Activated CD8-positive, alpha-beta memory T cell treated with anti-CD3 and anti-CD28 coated beads for 48 hours (primary cell): ENCODE measurements at places on chromosomes 2 and 18.

DNA sequence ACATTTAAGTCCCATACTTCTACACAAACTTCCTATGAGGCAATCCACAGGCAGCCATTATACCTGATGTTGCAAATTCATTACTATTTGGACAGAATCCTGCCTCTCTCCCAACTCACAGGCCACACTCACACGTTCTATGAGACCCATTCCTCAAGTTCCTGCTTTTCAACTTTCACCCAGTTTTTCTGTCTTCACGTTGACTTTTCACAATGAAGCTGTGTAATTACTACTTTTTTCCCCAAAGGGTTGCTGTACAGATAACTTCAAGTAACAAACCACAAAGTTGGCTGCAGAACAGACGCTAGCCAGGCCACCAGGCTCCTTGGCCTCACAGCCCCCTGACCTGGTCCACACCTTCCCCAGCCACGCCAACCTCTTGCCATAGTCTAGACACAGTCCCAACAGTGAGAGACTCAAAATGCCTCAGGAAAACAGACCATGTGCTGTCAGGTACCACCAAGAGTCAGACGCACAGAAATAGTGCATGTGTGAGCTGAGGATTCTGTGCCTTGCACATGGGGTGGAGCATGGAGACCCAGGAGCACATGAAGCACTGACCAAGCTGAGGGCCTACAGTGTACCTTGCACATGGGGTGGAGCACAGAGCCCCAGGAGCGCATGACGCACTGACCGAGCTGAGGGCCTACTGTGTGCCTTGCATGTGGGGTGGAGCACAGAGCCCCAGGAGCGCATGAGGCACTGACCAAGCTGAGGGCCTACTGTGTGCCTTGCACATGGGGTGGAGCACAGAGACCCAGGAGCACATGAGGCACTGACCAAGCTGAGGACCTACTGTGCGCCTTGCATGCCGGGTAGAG is 61.0 kb downstream of the EIPR1 start:
- no peak for DNase-seq

GRCh38 chr2:40341198-40341597 is 110.7 kb downstream of the SLC8A1 start:
- DNase-seq: no peak

- no peak for DNase-seq
Measured at GRCh38 chr2:168182550-168183249, 64.7 kb downstream of the STK39 start.

DNA sequence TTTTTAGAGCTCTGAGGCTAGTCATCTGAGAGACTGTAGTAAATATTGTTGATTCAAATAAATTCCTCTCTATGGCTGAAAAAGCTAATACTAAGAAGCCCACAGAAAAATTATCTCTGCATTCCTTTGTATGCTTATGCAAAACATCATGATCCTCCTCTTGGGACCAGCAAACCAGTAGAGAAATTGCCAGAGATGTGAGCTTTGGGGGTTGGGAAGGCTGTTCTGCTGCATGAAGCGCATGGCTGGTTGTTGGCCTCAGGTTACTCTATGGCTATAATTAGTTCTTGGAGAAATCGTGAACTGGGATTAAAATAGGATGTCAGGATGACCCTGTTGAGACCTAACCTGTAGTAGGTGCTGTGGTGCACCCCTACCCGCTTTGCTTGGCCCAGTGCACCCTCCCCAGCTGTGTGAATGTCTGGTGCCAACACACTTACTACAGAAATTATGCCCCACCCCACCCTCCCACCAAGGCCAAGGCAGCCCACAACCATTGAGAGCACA is 35.5 kb upstream of the C1D start:
- no peak for DNase-seq

DNA sequence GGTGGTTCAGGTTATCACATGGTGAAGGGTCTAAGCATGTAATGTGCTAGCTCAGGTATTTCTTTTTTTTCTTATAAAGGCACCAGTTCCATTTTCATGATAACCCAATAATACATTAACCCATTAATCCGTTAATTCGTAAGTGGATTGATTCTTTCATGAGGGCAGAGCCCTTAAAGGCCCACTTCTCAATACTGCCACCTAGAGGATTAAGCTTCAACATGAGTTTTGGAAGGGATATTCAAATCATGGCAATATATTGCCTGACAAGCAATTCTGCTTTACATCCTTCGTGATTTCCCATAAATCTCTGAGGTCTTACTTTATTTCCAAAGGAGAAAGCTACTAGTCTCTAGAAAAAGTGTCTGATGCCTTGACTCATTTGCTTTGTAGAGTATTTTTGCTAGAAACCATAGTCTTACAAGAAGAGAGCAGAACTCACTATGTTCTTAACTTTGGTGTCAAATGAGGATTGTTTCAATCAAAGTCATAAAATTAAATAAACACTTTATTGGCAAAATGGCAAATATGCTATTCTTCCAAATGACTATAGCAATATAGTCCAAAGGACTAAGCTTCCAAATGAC is 271.3 kb downstream of the KCNS3 start:
- no peak for DNase-seq

DNA sequence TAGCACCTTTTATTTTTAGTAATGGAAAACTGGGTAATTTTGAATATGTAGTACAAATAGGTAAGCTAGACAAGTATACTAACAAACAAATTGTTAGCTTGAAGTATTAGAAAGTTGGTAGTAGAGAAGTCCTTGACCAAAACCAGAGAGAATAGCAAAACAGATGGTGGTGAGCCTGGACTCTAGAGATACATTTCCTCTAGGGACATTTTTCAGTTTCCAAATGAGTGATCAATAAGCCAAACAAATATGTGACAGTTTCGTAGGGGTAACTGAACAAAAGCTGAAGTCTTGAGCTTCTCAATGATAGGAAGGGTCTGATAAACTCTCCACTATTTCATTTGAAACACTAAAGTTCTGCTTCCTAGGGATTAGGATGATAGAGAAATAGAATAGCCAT is 692.0 kb upstream of the FAM98A start:
- no peak for DNase-seq

DNA sequence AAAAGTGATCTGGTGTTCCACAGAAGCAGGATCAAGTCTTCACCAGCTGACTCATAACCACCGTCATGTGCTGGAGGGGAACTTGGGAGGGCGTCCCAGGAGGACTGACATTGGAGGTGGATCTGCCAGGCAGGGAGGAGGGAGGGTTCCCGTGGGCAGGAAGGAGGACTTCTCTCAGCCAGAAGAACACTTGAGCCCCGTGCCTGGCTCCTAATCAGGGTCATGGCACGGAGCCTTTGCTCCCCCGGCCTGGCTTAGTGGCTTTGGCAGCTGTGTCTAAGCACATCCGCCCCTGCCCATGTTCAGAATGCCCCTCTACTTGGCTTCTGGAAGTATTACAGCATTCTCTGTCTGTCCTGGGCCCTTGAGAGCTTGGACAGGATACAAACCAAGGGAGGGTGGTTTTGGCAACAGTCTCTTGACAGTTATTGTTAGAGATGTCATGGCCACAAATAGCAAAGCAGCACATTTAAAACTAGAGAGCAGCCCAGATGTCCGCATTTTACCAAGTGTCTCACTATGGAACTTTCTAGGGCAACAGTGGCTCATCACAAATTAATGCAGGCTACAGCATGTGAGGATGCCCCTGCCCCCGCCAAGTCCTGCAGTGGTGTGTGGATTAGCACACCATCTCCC is 11.5 kb downstream of the PPP1R7 start:
- no peak for DNase-seq

DNA sequence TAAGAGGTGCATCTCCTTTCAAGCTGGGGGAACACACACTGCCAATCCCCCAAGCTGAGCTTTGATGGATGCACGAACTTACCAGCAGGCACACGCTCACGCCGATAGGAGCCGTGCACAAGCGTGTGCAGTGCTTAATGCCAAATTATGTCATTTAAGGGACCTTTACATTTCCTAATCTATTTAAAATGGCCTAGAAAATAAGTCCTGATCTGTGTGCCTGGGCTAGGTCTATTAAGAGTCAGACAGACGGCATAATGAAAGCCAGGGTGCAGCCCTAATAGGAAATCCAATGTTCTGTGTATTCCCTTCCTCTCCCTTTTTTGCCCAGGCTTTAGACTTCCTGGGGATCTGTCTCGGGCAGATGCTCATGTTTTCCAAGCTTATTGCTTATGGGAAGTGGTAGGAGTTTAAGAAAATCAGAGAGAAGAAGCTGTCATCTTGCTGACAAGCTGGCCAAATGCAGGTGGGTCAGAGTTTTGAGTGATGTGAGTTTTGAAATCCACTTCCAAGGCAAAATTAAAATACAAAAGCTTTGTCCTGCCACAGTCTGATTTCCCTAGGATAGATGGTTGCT is 142.6 kb downstream of the MYT1L start:
- DNase-seq: no peak

DNA sequence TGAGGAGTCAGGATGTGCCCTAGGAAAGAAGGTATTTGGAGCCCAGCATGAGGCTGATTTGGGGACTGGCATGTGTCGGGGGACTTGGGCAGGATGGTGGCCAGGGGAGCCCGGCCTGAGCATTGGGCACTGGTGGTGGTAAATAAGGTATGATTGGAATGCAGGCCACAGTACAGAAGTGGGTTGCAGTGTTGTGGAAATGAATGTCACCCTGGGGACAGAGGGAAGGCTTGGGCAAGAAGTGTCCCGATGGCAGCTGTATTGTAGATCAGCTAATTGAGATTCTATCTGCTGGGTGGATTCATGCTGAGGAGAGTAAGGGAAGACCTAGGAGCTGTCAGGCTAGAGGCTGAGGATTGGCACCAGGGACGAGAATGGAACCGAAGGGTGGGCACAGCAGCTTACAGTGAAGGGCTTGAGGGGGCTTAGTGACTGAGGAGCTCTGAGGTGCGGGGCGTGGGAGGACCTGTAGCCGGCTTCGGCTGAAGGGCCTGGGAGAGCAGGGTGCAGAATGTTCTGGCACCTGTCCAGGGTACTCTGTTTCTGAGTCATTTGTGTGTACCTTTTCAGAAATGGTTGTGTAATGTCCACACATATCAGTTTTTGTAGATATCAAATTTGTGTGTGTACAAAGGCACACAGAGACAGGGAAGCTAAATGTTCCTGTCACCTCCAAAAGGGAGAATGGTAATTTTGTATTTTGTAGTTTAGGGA is 170.2 kb downstream of the PRKCE start:
- DNase-seq: no peak

GRCh38 chr2:73832930-73833329 is 4.2 kb downstream of the STAMBP start:
- no peak for DNase-seq

DNA sequence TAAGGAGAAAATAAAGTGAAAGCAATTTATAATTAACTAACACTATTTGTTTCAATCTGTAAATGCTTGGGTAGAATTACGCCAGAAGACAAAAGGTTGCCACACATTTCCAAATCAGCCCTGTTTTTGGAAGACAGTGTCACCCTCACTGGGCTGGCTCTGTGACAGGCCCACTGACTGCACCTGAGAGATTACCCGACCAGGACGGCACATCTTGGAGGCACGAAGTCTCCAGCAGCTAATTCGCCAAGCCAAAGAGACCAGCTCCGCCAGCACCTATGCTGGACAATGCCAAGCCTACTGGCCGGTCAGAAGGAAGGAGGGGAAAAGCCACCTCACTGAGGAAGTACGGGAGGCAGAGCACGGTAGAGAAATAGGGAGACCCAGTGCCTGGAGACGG is 61.9 kb downstream of the CYB5A start:
- DNase-seq: no peak

DNA sequence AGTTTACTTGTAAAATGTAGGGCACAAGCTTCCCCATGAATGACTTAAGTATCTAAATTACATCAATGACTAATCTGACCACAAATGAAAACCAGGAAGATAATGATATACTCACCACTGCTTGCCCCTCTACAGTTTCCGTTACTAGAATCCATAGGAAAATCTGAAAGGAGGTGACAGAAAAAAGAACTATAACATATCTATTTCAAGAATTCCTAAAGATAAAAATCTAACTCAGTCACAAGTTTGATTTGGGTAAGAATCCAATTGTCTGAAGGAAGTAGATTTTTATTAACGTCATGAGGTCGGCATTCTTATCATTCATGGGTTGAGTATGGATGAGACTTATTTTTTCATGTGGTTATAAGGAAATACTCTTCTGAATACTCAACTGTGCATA is 7.8 kb downstream of the FRZB start:
- DNase-seq: no peak
